Activated T-helper 1 cell treated with anti-CD3 and anti-CD28 coated beads, Interleukin-12 subunit alpha, Interleukin-12 subunit beta, Interleukin-2, Interleukin-4 antibody, amounts not matched to agents 30 ng/mL and 10 ng/mL and 1 ng/mL, durations not matched to agents 14 hours and 24 hours and 36 hours (primary cell): ENCODE measurements at places on chromosomes 16 and 17.
A peak's percentile ranks its signal among the peaks of the same experiment; 100 is the strongest.

DNA sequence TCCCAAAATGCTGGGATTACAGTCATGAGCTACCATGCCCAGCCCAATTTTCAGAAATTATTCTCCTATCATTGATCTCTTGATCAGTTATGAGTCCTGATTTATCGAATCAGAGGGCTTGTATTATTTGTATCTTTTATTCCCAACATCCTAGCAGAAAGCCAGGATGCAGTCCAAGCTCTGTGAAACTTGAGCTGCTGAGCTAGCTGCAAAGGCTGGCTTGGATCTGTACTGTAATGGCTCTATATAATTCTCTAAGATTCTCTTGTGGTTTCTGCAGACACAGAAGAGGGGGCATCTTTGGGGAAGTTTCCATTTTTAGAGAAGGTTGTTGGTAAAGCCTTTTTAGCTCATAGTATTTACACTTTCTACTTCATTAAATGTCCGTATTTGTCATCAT, 227.1 kb downstream of the MAP2K4 start:
- DNase-seq = no peak

DNA sequence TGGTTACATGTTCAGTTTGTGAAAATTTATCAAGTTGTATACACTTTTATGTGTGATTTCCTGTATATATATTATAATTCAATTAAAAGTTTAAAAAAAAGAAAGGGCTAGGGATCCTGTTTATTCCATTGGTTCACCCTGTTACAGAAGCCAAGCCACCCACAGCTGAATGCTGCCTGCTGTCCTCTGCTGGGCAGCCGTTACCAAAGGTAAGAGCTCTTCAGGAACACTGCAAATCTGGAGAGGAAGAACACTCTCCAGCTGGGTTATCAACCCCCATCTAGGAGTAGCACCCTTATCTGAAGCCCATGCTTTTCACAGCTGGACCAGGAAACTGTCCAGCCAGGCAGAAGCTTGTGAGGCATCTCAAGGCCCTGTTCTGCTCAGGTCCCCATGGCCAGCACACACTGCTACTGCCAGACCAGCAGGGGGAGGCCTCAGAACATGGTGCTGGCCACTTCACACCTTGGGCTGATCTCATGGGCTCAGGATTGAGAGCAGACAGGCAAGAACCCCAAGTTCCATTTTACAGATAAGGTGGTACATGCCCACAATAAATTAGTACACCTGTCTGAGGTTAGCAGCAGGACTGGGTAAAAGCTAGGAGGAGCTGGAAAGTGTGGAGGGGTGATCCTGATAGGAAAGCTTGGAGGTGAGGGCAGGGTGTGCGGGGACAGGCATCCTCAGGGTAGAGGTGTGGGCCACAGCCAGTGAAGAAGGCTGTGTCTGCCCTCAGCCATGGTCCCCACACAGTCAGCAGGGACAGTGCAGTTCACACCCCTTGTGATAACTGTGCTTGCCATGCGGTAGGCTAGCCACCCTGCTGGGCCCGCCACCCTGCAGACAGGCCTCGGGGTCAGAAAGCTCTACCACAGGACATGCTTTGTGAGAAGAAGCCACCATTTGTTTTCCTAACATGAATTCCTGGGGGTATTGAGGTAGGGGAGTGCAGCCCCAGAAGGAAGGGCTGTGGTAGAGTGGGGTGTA, 54.3 kb upstream of the SREBF1 start:
- peak; percentile 25 for DNase-seq

DNA sequence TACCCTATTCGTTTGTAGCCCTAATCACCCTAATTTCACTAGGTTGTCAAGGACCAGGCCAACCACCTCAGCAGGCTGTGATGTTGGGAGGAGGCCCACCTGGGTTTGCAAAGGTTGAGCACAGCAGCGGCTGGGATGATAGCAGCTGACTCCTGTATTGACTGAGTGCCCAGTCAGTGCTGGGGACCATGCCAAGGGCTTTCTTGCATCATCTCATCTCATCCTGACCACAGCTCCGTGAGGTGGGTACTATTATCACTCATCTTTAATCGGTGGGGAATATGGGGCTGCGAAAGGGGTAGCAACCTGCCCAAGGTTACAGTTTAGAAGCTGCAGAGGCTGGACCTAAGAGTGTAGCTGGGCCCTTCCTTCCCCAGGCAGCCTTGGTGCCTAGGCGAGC, 11.7 kb downstream of the ATPAF2 start:
- DNase-seq = no peak

GRCh38 chr17:50064253-50065001, 8.5 kb downstream of the ITGA3 start:
- DNase-seq = no peak

GRCh38 chr17:60335289-60335688, 56.6 kb downstream of the USP32 start:
- no peak for DNase-seq
